ENCODE measurements at places on chromosomes 3 and 15.

DNA sequence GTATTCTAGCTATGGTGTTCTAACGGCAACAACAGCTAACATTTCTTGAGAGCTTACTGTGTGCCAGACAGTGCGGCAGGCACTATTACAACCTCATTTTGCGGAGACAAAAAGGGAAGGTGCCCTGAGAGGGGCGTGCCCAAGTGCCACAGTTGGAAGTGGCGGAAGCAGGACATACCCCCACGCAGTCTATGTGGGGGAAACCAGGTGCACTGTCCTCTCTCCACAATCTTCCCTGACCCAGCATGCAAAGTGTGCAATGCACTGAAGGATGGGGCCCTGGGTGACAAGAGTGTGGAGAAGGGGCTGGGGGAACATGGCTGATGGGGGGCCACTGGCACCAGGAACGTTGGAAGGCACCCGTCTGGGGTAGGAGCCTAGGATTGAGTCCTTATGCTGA, 8.6 kb downstream of the ANP32A start:
- no peak for DNase-seq

GRCh38 chr3:49554633-49555265, 472 bp downstream of the BSN start:
- DNase-seq: peak; percentile 43

DNA sequence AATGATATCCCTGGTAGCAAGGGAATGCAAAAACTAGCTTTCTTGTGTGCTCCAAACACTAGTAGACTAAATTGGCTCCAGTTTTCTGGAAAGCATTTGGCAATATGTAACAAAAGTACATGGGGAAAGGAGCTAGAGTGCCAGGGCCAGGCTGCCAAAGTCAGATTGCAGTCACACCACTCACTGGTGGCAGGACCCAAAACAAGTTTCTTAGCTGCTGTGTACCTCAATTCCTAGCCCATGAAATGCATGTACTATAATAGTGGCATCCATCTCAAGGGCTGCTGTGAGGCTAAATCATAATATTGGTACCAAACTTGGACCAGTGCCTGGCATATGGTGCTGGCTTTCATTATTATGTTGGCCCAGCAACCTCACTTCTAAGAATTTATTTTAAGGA, 49.3 kb downstream of the CLDN18 start:
- DNase-seq: no peak

DNA sequence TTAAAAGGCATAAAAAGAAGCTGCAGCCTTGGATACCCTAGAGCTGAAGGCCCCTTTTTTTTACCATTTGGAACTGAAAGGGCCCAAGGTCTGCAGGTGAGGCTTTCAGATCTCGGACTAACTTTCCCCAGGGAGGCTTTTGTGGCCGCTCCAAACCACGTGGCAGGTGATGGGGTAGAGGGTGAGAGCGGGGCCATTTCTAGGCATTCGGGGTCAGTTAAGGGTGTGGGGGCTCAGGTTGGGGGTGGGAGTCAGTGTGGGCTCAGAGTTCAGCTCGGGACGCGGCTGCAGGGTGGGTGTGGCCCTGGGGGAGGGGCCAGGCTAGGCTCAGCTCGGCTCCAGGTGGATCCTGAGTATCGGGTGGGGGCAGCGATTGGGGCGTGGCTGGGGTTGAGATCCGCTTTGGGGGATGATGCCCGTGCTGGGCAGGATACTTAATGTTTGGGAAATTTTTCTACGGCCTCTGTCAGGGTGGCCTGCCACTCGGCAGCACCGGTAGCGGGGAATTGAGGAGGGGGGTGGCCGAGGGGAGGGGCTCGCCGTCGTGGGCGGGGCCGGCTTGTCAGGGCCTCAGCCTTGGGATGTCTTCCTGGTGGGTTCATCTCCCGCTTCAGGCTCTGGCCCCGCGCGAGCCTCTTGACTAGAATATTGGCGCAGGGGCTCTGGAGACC, 2.5 kb downstream of the KLF13 start:
- no peak for DNase-seq

DNA sequence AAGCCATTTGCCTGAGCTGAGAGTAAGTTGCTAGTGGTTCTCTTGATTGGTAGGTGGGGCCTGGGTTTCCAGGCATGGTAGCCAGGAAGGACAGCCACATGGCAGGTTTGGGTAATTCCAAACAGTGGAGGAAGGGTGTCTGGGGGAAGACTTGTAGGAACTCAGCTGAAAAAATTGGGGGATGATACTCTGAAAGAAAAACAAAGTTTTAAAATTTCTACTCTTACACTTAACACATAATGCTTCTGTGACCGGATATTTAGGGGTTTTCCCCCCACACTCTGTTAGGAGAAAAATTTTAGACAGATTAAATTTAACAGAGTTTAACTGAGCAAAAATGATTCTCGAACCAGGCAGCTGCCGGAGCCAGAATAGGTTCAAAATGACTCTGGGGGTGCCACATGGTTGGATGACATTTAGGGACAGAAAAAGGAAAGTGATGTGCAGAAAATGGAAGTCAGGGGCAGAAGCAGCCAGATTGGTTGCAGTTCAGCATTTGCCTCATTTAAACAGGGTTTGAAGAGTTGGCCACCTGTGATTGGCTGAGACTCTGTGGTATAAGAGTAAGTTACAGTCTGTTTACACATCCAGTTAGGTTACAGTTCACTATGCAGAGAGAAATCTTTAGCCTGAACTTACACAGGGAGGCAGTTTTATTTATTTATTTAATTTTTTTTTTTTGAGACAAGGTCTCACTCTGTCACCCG, 8.1 kb downstream of the B2M start:
- no peak for DNase-seq

All from activated CD8-positive, alpha-beta memory T cell treated with anti-CD3 and anti-CD28 coated beads for 1 hour (primary cell).